ENCODE measurements at places on chromosomes 3 and 15.

DNA sequence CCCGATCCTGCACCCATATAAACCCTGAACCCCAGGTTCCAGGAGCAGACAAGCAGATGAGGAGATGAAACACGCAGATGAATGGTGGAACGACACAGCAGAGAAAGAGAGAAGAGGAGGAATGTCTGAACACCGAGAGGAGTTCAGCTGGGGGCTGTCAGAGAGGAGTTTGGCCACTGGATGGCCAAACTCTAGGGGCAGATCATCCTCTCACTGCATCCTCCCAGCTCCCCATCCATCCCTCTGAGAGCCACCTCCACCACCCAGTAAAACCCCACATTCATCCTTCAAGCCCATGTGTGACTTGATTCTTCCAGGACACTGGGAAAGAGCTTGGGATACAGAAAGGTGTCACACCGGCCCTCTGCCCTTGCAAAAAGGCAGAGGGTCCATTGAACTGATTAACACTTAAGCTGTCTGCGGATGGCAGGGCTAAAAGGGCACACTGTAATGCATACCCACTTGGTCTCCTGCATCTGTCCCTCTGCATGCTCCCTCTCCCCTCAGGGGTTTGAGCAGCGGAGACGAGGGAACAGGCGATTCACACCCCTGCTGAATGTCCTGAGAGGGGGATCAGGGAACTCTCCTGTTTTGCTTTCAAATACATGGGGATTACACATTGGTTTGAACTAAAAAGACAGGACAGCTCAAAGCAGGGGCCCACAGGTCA, 53.8 kb downstream of the TMED3 start:
- no peak for DNase-seq

DNA sequence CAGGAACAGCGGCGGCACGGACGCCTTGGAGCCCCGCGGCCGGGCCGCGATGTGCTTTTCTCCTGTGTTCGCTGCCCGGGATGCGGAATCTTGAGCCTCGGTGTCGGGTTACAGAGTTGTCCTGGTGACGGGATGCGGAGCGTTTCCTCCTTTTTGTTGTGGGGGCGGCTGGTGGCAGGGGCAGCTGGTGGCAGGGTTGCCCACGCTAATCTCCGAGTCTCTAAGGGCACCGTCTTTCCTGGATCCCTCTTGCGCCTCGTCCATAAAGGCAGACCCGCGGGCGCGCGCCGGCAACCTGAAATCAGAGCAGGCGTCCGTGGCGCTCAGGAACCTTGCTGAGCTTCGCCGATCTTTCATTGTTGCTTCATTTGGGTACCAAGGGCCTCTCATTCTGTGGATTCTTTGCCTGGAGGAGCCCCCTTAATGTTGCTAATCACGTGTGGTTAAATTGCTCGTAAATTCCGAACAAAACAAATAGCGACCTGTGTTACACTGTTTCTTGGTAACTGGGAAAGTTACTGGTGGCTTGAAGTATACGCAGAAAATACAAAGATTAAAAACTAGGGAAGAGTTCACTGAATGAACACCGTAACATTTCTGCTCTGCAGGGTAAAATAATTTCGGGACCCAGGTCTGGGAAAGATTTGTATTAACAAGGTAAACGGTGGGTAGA, 844 bp upstream of the PFN2 start:
- DNase-seq = no peak

GRCh38 chr3:123389628-123389918, 59.3 kb downstream of the ADCY5 start:
- DNase-seq = no peak

- no peak for DNase-seq
Observed at GRCh38 chr3:150152567-150152966, 181.9 kb upstream of the PFN2 start.

DNA sequence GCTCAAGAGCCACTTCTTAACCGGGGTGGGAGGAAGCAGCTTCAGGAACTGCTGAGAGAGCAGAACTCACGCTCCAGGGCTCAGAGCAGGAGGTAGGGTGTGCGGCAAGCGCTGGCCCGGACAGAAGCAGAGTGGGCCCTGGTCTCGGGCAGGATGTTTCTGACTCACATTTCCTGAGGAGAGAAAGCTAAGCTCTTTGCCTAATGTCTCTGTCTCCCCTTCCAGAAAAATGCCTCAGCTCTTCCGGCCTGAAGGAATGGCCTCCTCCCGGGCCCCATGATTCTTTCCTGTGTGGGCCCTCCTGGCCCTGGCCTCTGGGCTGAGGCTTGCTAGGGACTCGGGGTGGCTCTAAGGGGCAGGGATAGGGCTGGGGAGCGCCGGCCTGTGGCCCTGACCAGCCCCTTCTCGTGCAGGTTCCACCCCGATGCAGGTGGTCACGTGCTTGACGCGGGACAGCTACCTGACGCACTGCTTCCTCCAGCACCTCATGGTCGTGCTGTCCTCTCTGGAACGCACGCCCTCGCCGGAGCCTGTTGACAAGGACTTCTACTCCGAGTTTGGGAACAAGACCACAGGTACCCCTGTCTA, 4.1 kb upstream of the STAB1 start:
- DNase-seq = no peak

GRCh38 chr3:134817297-134817696, 22.2 kb downstream of the EPHB1 start:
- DNase-seq = no peak

DNA sequence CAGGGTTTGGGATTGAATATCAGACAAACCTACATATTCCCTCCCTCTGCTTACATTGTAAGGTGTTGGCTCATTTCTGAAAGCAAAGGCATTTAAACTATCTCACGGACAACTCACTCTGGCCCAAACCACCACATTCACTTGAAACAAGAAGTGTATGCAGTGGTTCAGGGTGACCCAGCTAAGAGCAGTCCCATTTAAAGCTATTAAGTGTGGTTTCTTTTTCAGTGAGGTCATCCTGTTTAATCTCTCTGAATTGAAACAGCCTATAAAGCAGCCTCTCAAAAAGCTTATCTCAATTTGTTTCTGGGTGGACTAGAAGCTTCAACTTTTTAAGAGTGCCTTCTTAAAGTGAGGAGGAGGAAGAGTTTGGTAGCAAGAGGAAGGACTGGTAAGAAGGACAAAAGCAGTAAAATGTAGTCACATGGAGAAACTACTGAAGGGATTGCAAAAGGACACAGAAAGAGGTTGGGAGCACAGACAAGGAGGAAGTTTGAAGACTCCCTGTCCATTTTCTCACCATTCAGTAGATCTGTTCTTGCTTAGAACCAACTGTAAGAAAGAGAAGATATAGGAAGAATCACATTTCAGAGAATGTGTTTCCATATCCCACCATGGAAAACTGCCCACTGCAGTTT, 151.6 kb downstream of the TMCO5A start:
- DNase-seq = no peak

- no peak for DNase-seq
Observed at GRCh38 chr15:59222906-59223550, 16.4 kb downstream of the LDHAL6B start.

GRCh38 chr3:54164192-54164975, 42.0 kb downstream of the CACNA2D3 start:
- no peak for DNase-seq

GRCh38 chr3:58361866-58362265, 29.2 kb downstream of the PXK start:
- no peak for DNase-seq

DNA sequence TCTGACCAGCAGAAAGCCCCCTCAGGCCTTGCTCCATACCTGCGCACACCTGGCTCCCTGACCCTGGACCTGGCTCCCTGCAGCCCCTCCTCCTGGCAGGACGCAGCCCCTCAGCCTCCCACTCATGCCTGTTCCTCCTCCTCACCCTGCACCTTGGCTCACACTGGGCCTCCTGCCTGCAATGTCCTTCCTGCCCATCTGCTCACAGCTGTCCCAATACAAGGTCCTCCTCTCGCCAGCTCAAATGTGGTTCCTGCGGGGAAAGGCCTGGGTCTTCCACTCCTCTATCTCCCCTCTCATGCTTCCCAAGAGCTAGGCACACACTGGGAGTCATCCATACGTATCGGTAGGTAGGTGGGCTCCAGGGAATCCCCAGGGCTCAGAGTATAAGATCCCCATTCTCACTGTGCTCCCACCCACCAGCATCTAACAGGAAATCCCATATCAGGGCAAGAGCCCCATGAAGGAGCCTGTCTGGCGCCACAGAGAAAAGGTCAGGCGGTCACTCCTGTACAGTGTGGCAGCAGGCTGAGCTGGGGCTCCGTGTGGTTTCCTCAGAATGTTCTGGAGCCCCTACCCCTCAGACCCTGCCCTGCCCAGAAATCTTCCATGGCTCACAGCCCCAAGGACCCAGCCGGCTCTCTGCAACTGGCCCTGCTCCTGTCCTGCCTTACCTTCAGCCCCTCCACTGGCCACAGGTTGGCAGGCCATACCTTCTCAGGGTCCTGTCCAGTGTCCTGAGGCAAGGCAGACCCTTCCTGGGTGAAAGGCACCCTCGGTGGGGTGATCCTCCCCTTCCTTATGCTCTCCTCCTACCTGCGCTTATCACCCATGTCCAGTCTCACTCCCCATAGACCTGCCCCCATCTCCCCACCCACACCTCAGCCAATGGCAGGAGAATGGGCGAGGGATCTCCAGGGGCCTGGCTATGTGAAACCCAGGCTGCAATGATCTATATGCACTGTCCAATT, 10.9 kb downstream of the PLCD1 start:
- no peak for DNase-seq

GRCh38 chr3:65017359-65017758, 329.6 kb upstream of the ADAMTS9 start:
- DNase-seq = no peak

GRCh38 chr3:58688574-58688973, 22.0 kb upstream of the FAM3D start:
- DNase-seq = no peak

DNA sequence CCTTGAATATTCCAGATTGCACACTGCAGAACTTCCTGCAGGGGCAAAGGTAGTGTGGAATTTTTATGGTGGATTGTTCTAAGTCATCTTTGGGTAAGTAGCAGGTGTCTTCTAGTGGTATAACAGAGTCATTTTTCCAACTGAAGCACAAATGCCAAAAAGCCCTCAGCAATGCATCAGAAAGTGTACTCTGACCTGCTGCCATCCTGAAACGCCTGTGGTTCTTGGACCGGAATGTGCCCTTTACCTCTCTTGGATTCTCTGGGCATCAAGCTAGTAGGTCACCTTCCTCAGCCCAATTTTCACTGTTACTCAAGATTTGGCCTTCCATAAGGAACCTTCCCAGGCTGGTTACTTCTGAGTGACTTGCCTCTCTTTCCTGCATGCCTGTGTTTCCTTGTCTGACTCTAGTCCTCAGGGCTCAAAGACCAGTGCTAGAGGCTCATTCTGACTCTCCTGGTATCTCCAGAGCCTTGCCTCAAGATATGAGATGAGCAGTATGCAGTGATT, 4.8 kb downstream of the CLSTN2 start:
- no peak for DNase-seq

- no peak for DNase-seq
Observed at GRCh38 chr15:69951256-69951897, 146.3 kb downstream of the TLE3 start.

DNA sequence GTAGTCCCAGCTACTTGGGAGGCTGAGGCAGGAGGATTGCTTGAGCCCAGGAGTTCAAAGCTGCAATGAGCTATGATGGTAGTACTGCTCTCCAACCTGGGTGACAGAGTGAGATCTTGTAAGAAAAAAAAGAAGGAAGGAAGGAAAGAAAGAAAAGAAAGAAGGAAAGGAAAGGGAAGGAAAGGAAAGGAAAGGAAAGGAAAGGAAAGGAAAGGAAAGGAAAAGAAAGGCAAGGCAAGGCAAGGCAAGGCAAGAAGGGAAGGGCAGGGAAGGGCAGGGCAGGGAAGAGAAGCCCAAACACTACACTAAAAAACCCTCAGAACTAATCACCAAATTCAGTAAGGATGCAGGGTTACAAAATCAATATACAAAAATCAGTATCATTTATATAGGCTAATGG, 341.6 kb downstream of the ERC2 start:
- no peak for DNase-seq

DNA sequence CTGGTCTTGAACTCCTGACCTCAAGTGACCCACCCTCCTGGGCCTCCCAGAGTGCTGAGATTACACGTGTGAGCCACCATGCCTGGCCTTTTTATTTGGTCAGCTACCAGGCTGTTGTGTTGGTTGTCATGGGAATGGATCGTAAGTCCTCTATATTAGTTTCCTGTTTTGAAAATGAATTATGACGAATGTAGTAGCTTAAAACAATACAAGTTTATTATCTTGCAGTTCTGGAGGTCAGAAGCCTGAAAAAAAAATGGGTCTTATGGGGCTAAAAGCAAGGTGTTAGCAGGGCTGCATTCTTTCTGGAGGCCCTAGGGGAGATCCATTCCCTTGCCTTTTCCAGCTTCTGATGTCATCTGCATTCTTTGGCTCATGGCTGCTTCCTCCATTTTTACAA, 25.1 kb upstream of the HERC1 start:
- no peak for DNase-seq

GRCh38 chr15:45790325-45790943, 155.6 kb downstream of the SQOR start:
- DNase-seq = no peak

DNA sequence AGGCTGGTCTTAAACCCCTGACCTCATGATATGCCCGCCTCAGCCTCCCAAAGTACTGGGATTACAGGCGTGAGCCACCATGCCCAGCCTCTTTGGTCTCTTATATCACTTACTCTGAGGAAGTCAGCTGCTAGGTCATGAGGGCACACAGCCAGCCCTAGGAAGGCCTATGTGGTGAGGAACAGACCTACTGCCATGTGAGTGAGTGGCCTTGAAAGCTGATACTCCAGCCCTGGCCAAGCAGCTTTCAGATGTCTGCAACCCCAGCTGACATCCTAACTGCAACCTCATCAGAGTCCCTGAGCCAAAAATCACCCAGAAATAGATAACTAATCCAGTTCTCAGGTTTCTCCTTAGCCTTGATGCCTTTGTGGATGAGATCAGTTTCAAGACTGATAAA, 224.3 kb downstream of the EDEM1 start:
- DNase-seq = no peak

DNA sequence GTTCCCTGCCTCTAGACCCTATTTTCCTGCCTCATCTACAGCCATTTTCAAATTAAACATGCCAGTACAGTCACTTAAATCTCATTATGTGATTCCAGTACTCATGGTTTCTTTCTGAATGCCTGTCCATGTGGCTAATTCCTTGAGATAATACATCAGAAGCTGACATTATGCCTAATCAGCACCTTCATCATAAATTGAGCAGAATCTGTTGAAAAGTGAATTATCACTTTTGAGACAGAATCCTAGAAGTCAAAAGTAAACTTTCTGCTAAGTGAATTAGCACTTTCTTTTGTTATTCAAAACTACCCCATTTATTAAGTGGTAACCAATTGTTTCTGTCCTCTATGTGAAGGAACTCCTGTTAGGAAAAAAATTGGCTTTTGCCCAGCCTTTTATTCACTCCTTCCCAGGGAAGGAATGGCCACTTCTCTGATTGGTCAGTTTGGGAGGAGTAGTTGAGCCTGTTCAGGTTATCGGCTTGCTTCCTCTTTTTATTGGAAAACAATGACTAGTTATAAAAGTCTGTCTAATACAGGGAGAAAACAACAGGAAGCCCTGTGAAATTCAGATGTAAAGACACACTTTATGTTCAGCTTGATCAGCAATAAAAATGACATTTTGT, 40.5 kb downstream of the OSTN start:
- no peak for DNase-seq

- no peak for DNase-seq
Observed at GRCh38 chr3:185402561-185402960, 39.6 kb downstream of the MAP3K13 start.

Measured in T-helper 22 cell (primary cell).